ENCODE measurements at places on chromosomes 12 and 14.

DNA sequence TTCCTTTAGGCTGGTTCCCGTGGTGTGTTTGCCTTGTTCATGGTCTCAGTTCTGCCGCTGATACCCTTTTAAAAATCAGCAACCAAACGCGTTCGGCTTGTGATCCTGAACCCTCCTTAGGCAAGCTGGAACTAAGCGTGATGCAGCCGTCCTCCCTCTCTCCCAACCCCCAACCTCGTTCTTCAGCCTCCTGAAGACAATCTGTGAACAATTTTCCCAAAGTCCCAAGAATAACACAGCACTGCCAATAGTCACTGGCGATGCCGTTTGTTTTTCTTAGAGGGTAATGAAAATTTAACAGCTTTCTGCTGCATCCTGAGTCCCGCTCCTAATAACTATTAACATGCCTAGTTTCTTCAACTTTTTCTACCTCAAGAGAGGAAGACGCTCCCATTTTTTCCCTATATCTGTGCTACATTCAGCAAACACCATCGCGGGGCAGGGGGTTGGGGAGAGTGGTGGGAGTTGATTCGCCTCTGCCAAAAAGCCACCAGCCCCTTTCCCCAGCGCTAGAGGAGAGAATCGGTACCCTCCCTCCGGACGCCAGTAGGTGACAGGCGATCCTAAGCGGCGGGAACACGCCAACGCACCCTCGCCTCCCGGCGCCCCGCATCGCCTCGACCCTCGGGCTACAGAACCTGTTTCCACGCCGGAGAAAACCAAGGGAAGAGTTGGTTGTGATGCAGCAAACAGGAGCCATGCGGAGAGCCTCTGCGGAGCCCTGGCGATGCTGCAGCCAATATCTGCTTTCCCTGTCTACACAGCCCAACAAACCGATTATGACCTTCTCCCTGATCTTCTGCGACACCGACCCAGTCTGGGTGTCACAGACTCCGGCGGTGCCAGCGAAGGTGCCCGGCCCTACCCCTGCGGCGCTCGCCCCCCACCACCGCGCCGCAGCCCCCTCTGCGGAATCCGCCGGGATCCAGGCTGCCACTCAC is 752 bp downstream of the PRICKLE1 start:
- DNase-seq = no peak

- DNase-seq = no peak
Observed at GRCh38 chr12:10065241-10065640, 33.5 kb downstream of the CLEC1A start.

DNA sequence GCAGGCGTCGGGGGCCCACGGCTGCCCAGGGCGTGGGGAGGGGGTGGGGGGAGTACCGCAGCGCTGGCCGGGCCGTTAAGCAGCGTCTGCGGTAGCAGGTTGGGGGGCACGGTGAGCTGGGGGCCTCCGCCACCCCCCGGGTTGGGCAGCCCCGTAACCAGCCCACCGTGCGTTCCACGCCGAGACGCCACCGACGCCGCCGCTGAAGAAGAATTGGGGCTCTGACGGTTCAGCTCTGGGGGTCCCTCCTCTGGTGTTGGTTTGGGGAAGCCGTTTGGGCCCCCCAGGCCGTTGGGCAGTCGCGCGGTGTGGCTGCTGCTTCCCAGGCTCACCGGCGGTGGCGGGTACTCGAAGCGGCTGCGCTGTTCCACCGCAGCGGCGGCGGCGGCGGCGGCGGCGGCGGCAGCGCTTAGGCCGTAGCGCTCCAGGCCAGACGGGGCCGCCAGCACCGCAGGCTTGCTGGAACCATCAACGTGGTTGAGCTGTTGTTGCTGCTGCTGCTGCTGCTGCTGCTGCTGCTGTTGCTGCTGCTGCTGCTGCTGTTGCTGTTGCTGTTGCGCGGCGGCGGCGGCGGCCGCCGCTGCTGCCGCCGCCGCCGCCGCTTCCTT is 1.5 kb downstream of the IRF2BPL start:
- no peak for DNase-seq

GRCh38 chr14:88895116-88895515 is 70.7 kb downstream of the TTC8 start:
- DNase-seq = no peak

DNA sequence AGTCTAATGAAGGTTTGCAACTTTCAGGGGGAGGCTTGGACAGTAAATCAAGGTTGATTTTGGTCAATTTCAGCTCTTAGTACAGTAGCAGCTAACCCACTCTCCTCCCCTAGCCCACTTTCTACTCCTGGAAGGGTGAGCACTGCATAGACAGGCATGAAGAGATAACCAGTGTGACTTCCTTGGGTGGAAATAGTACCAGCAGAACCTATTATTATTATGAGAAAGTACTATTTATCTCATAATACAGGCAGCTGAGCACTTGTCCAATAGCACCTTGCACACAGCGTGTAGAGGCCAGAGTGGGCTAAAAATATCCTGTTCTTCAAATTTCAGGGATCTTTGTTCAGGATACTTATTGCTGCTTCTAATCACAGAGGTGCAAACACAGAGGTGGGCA is 96.2 kb upstream of the FKBP4 start:
- DNase-seq = no peak

GRCh38 chr12:90098132-90098779 is 389.6 kb upstream of the ATP2B1 start:
- DNase-seq = no peak

DNA sequence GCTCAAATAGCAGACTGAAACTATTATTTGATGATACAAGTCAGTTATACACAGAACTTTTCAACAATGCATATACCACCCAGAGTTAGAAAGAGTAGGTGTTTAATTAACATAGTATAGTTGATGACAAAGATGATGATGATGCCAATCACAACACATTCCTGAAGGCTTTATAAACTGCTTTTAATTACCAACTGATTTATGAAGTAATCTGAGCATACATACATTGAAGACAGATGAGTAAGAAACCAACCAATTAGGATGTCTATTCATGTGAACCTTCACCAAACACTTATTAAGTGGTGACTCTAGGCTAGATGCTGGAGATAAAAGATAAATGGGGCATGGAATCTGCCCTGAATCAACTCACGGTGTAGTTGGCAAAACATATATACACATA is 600.9 kb upstream of the FLRT2 start:
- DNase-seq = no peak

DNA sequence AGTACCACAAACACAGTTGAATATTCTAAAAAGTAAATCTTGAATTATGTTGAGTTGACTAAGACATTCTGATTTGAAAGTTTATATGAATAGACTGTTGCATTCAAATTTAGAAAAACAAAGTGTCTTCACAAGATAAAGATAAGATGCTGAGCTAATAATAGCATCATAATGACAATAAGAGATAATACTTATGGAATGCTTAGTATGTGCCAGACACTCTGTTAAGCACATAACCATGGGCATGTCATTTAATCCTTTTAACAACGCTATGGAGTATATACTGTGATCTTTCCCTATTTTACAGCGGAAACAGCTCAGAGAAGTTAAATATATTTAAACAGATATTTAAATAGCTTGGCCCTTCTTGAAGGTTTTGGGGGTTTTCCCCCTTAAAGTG is 163.4 kb downstream of the SRGAP1 start:
- no peak for DNase-seq
